ENCODE measurements at places on chromosomes 7 and 10.

DNA sequence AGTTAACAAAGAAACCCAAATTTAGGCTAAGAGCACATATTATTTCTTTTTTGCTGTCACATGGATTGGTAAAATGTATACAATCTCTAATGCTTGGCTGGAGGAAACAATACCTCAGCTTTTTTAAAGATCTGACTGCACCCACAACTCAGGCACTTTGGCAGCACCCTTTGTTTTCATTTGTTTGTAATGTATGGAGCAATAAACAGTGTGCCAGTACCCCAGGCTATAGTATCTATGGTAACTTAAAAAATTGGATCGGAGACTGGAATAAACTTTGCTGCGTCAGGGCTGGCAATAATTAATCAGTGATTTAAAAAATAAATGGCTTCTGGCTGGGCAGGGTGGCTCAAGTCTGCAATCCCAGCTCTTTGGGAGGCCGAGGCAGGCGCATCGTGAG lies 27.2 kb downstream of the POLR1F start:
- DNase-seq = no peak

GRCh38 chr10:128721963-128722445 lies 595.8 kb upstream of the MKI67 start:
- DNase-seq = no peak

- DNase-seq = no peak
Observed at GRCh38 chr10:31263903-31264302, 55.1 kb upstream of the ZEB1 start.

DNA sequence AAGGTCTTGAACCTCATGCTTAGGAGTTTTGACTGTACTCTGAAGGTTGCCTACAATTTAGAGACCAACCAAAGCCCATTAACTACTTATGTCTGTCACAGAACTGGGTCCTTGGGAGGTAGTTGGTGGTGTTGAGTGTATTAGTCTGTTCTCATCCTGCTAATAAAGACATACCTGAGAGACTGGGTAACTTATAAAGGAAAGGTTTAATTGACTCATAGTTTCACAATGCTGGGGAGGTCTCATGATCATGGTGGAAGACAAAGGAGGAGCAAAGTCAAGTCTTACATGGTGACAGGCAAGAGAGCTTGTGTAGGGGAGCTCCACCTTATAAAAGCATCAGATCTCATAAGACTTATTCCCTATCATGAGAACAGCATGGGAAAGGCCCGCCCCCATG lies 319.6 kb upstream of the ZMIZ1 start:
- no peak for DNase-seq

- no peak for DNase-seq
Observed at GRCh38 chr10:93319896-93320295, 162.2 kb downstream of the MYOF start.

DNA sequence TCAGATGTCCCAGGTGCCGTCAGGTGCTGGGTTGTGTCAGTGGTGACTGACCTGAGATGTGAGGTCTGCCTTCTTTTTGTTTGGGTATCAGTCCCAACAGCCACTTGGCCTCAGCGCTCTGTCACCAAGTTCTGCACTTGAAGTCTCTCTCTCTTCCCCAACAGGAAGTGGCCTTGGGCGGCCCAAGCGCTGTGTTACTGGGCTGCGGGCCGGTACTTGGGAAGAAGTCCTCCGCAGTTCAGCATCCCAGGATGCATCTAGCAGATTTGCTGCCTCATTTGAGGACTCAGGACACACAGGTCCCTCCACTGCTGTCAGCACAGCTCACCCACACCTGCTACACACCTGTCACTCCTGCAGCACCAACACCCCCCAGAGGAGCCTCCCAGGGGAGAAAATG lies 40.1 kb downstream of the LYZL2 start:
- no peak for DNase-seq

- DNase-seq = no peak
Observed at GRCh38 chr7:142590077-142590476, 159.2 kb upstream of the PRSS1 start.

DNA sequence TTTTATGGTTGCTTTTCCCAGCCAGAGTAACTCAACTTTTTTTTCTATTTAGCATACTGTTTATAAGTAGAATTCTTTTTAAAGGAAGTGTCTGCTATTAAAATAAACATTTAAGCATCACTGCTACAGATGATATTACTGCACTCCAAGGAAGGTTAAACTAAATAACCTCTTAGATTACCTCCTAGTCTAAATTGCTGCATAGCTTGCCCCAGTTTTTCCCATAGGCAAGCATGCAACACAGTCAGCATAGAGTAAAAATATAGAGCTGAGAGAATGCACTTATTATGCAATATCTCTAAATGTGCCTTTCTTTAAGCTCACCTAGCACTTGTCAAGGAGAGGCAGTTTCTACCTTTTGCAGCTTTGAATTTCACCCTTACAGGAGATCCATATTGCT lies 1392.4 kb upstream of the CELF2 start:
- no peak for DNase-seq

Measured in GM19239 (cell line).